ENCODE measurements at places on chromosomes 1 and 21.

DNA sequence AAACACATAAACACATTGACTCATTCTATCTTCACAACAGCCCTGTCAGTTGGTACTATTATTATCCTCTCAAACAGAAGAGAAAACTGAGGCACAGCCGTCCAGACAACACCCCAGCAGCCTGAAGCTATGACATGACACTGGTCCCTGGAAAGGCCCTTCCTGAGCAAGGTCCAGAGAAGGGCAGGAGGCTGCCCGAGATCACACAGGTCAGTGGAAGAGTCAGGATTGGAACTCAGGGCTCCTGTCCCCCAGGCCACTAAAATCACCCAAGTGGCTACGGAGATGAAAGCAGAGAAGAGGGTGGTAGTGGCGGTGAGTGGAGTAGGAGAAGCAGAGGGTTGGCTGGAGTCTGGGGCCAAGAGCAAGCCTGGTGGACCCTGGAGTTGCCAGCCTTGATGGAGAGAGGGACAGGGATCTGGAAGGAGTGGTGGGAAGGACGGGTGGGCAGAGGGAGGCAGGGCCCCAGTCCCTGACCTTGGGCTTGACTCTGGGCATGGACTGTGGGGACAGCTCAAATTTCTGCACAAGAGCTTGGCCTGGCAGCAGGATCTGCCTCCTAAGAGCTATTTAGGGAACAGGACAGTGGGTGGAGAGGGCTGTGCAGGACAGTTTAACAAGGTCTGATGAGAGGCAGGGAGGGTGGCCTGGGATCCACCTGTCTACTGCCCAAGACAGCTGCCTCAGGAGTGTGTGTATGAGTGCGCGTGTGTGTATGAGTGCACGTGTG is 15.8 kb downstream of the MYOM3 start:
- no peak for DNase-seq

GRCh38 chr1:56169856-56170255 is 409.5 kb downstream of the PLPP3 start:
- DNase-seq, result no peak

DNA sequence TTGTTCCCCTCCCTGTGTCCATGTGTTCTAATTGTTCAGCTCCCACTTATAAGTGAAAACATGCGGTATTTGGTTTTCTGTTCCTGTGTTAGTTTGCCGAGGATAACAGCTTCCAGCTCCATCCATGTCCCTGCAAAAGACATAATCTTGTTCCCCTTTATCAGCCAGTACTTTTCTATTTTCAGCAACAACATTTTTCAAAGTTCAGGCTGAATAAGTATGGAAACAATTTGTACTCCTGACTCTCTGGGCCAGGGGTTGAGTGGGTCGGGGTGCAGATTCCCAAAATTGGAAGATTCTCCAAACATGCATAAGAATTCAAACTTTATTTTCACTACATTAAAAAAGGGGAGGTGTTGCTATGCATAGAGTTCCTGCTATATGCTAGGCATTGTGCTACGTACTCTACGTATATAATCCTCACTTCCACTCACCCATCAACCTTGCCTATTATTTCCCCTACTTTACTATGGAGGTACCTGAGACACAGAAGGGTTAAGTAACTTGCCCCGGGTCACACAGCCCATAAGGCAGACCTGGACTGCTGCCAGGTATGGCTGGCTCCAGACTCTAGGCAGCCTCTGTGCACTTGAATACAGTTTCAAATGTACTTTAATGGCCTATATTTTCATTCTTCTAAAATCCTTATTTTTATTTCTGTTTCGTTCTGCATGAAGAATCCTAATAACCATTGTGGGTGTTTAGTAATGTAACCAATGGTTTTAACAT is 117.1 kb upstream of the C8B start:
- no peak for DNase-seq

DNA sequence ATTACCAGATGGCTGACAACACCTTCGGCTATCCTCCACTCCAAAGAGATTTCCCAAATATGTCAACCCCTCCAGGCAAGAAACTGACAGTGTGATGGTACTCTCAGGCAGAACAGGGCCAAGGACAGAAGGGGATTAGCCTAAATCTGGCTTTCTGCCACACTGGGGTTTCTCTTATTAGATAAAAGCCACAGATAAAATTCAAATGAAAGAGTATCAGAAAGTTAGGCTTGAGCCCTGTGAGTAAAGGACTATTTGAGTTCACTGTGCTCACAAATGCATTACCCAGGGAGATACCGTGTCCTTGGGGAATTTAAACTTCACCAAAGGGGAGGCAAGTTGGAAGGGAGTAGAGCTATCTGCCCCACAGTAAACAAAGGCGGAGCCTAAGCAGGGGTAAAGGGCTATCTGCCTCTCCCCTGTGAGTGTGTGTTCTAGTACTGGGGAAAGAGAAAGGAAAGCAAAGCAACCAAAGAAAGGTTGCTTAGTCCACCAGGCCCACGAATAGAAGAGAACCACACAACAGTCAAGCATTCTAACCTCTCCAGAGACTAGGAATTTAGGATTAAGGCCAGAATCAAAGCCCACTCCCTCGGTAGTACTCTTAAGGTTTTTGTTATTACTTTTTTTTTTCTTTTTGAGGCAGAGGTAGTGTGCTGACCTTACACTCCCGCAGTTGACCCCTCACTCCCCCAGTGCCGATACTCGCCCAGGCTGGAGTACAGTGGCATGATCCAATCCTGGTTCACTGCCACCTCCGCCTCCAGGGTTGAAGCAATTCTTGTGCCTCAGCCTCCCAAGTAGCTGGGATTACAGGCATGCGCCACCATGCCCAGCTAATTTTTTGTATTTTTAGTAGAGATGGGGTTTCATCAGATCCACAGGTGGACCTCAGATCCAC is 12.7 kb downstream of the TPM3 start:
- no peak for DNase-seq

DNA sequence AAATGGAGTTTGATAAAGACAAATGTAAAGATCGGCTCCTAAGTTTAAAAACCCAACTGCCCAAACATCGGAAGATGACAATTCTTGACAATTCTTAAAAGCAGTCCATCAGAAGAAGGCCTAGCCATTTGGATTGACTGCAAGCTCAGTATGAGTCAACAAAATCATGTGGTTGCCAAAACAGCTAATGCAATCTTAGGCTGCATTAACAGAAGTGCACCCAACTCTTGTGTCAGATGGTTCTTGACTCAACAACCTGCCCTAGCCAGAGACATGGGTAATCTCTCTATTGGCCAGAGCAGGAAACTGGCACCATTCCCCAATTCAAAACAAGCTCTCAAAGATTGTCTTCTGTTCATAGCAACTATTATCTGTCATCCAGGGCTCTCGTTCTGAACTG is 9.9 kb upstream of the NCF2 start:
- DNase-seq, result no peak

GRCh38 chr1:7595336-7595735 is 175.8 kb upstream of the VAMP3 start:
- no peak for DNase-seq

GRCh38 chr1:64171797-64172281 is 31.6 kb upstream of the UBE2U start:
- DNase-seq, result no peak

DNA sequence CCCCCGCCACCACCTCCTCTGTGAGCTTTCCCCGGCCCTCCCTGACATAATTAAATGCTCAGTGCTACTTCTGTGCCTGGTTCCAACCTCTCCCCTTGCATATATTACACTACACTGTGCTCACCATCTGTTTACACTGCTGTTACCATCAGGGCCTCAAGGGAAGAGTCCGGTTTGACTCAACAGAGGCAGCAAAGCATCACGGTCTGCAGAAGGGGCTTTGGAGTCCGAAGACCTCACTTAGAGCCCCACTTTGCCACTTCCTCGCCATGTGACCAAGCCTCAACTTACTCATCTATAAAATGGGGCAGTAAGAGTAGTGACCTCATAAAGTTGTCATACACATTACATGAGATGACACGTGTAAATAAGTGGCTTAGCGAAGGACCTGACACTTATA is 27.4 kb downstream of the KCNN3 start:
- DNase-seq, result no peak

- DNase-seq, result no peak
These were observed 22.7 kb downstream of the COL6A2 start for GRCh38 chr21:46120301-46121285.

DNA sequence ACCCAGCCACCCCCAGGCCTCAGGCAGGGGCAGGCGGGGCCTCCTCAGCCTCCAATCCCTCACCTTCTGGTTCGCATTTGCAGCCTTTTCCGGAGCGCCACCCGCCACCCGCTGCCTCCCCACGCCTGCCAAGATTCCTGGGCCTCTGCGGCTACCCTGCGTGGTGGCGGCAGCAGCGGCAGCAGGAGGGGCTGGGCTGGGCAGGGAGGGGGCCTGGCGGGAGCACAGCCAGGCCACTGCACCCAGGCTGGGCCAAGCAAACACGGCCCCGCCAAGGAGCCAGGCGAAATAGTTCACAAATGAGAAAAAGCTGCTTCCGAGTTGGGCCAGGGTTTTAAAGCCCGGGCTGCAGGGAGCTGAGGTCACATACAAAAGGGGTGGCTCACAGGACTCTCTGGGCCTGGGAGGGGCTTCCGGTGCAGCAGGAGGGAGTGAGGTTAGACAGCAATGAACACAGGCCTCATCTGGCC is 9.8 kb downstream of the COL8A2 start:
- DNase-seq, result peak; percentile 55

GRCh38 chr1:20974069-20974468 is 187.0 kb upstream of the HP1BP3 start:
- DNase-seq, result no peak

DNA sequence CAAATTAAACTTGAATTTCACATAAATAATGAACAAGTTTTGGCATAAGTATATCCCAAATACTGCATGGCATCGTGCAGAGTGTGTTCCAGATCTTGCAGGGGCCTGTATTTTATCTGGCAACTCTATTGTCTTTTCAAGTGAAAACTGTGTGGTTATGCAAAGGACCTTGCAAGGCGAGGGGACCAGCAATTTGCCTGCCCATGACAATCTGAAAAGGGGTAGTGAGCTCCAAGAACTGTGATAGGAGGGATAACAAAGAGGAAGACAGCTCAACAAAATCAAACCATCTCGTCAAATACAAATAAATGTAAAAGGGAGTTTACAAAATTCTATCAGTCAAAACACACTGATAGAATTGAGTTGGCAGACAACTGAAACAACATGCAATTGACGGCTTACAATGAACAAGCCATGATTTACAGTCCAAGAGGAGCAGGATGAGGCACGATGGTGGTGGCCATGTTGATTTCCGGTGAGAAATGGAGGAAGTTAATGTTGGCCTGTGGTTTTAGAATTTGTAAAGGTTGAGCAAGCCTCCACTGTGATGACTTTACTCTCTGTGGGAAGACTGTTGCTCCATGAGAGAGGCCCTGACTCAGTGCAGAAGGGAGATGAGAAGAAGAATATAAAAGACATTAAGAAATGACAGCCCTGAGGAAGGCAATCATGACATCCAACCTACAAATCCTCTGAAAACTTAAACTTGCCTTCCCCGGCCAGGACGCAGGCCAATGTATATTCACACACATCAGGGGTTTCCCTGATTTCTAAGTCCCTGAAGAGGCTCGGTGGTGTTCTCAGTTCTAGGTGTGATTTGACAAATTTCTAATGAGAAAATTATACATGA is 132.2 kb downstream of the ADSS2 start:
- no peak for DNase-seq

- no peak for DNase-seq
These were observed 8.5 kb downstream of the EDN2 start for GRCh38 chr1:41475859-41476567.

DNA sequence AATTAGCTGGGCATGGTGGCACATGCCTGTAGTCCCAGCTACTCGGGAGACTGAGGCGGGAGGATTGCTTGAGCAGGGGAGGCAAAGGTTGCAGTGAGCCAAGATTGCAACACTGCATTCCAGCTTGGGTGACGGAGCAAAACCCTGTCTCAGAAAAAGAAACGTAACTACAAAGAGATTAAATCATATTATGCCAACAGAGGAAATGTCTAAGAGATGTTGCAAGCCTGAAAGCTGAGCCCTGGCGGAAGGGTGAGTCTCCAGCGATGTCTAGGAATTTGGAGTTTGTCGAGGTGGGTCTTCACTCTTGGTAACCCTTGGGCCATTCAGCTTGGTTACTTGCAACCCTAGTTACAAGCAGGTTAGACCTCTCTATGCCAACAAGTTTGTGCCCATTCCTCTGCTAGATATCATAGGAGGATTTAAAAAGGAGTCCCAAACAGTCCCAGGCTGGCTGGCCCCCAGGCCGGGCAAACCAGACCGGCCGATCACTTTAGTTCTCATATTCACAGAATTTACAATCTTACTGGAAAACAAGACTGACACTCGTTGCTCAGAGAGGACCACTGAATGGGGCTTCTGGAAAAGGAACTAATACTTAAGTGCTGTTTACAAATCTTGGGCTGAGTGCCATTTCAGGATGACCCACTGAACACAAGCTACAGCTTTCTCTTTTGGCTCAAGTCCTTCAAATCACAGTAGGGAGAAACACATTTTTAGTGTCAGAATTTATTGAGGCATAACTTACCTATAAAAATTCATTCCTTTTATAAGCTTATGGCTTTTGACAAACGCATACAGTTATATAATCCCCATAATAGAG is 27.1 kb downstream of the SLC30A1 start:
- no peak for DNase-seq

- DNase-seq, result no peak
These were observed 21.5 kb upstream of the TMCO2 start for GRCh38 chr1:40226192-40226591.

Measured in HFF-Myc (cell line).